ENCODE measurements at places on chromosomes 1 and 21. TPM values are rescaled to one million over a fixed set of nuclear protein-coding genes. Genes with fewer than 3 reads are reported as not detected.
A peak's percentile ranks its signal among the peaks of the same experiment; 100 is the strongest.

DNA sequence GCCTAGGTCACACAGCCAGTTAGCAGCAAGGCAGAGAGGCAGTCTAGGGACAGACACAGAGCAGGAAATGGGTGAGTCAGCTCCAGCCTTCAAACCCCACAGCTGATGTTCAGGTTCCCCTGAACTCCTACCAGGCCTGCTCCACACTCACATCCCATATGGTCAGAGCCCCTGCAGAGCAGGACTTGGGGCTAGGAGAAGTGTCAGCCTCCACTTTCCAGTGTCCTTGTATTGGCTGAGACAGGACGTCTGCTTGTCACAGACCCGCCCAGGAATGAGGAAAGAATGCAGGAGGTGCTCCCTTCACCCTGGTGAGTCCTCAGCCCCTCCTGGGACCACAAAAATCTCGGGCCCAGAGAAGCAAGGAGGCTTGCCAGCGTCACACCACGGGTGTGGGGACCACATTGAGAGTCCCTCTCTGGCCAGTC lies 92.5 kb downstream of the LACTBL1 start:
- 0 out of 2 replicates have a peak, but pooled peaks cover 3% of the 10 kb centered on the region for H3K4me1 ChIP-seq
- no peaks in the 10 kb centered on the region for H3K36me3 ChIP-seq
- H3K27ac ChIP-seq = no peak overlapping the region
- peaks cover 9% of the 10 kb centered on the region for H3K27me3 ChIP-seq

GRCh38 chr1:43962324-43962723 lies 7.5 kb upstream of the DPH2 start:
- no peaks in the 10 kb centered on the region for H3K4me1 ChIP-seq
- H3K27me3 ChIP-seq = no peaks in the 10 kb centered on the region
- H3K36me3 ChIP-seq = peaks cover 32% of the 10 kb centered on the region
- no peak for DNase-seq
- H3K27ac ChIP-seq = no peak overlapping the region

DNA sequence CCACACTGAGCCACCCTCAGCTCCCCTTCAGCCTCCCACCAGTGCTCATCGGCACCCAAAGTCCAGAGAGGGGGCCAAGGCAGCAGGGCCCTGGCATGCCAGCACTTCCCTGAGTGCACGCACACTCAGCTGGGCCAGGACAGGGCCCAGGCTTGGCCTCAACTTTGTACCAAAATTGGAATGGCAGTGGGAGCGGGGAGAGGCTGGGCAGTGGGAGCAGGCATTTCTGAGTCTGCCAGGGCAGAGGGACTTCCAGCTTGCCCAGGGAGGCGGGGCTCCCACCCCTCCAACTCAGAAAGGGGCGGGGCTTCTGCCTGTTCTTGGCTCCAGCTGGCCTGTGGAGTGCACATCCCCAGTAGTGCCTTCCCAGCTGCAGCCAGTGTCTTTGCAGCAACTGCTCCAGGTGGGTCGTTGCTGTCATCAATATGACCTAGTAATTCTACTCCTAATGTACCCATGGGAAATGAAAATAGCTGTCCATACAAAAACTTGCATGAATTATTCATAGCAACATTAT lies 10.3 kb upstream of the SNX7 start:
- no peaks in the 10 kb centered on the region for H3K27me3 ChIP-seq
- no peak overlapping the region for H3K27ac ChIP-seq
- DNase-seq = no peak
- no peak overlapping the region for H3K4me3 ChIP-seq
- no peaks in the 10 kb centered on the region for H3K36me3 ChIP-seq

GRCh38 chr1:178682429-178682828 lies 42.6 kb upstream of the RALGPS2 start:
- H3K4me3 ChIP-seq = no peak overlapping the region
- DNase-seq = no peak
- H3K36me3 ChIP-seq = no peaks in the 10 kb centered on the region
- H3K4me1 ChIP-seq = peaks cover 34% of the 10 kb centered on the region

DNA sequence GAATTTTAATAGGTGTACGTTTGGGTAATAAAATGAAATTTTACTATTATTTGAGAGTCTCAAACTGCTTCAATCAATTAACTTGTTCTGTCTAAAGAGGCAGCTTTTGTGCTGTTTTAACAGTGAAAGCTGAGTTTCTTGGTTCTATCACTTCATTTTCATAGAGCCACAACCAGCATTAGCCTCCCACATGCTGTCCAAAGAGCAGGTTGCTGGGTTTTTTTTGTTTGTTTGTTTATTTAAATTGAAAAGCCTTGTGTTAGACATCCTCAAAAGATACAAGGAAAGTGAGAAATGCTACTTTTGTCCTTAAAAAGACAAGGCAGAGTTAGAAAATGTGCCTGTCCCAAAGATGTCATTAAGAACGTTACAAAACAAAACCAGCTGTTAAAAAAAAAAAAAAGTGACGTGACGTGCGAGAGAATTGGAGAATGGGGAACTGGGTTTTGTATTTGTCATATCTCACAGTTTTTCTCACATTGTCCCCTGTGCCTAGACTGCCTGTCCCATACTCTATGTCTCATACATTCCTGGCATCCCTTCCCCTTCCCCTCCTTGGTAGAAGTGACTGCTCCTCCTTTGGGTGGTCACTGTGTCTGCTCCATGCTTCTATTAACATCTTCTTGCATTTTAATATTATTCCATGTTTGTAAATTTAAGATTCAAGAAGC lies 63.1 kb upstream of the CD34 start:
- no peaks in the 10 kb centered on the region for H3K27me3 ChIP-seq
- H3K4me1 ChIP-seq = peaks cover 17% of the 10 kb centered on the region
- H3K4me3 ChIP-seq = no peak overlapping the region
- no peak overlapping the region for H3K27ac ChIP-seq

- peak; percentile 52 for DNase-seq
- H3K27me3 ChIP-seq = no peaks in the 10 kb centered on the region
- no peak overlapping the region for H3K4me3 ChIP-seq
- H3K27ac ChIP-seq = no peak overlapping the region
- H3K36me3 ChIP-seq = no peaks in the 10 kb centered on the region
- peaks cover 13% of the 10 kb centered on the region for H3K4me1 ChIP-seq
Observed at GRCh38 chr1:79353224-79353623, 346.7 kb upstream of the ADGRL4 start.

GRCh38 chr1:57329001-57329527 lies 94.8 kb downstream of the DAB1 start:
- H3K36me3 ChIP-seq = no peaks in the 10 kb centered on the region
- no peak for DNase-seq
- H3K4me1 ChIP-seq = no peaks in the 10 kb centered on the region
- no peaks in the 10 kb centered on the region for H3K27me3 ChIP-seq

DNA sequence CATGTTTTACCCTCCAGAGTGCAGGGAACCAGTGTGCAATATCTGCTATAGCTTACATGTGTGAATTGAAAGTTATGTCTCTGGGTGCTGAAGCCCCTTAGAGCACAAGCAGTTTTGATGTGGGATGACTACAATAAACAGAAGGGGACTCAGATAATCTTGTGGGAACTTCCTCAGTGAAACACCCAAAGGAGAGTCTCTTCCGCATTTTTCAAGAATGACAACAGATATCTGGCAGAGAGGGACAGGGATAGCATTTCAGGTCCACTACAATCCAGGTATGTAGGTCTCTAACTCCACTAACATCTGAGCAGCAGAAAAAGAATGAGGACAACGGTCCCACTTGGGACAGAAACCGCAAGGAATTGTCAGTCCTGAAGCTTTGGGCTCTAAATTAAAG lies 67.6 kb upstream of the PDE4B start:
- no peaks in the 10 kb centered on the region for H3K4me1 ChIP-seq
- no peak overlapping the region for H3K27ac ChIP-seq
- no peaks in the 10 kb centered on the region for H3K27me3 ChIP-seq

GRCh38 chr1:203629507-203630082 lies 3.0 kb downstream of the ATP2B4 start:
- DNase-seq = peak; percentile 67
- H3K4me3 ChIP-seq = peak overlapping the region; percentile 51
- no peaks in the 10 kb centered on the region for H3K27me3 ChIP-seq
- peaks cover 50% of the 10 kb centered on the region for H3K4me1 ChIP-seq
- peak overlapping the region; percentile 52 for H3K27ac ChIP-seq

DNA sequence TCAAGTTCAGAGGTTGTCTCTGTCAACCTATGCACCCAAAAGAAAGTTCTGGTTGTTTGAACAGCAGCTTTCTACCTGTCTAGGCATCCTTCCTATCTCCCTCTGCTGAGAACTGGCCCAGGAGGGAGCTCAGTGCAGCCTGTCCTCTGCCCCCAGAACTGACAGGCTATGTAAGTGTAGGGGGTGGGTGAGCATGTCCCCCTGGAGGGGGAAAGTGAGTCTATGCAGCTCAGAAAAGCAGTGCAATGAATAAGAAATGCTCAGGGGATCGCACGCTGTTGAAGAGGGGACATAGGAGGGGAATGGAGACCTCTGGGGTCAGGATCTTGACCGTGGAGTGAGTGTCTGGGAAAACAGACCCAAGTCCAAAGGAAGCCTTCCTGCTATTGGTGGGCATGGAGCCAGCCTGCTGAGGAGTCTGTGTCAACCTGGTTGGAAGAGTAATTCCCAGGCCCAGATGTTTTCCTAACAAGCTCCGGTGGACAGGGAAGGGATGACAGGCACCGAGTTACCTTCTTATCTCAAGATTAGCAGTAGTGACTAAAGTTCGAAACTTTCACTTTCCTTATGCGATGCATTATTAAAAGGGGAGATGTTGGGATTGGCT lies 26.1 kb upstream of the FHAD1 start:
- H3K4me3 ChIP-seq = no peak overlapping the region
- no peak for DNase-seq
- peaks cover 4% of the 10 kb centered on the region for H3K36me3 ChIP-seq
- no peak overlapping the region for H3K27ac ChIP-seq

- no peak for DNase-seq
- 0 out of 2 replicates have a peak, but pooled peaks cover 4% of the 10 kb centered on the region for H3K4me1 ChIP-seq
- H3K36me3 ChIP-seq = no peaks in the 10 kb centered on the region
- H3K4me3 ChIP-seq = no peak overlapping the region
- H3K27me3 ChIP-seq = no peaks in the 10 kb centered on the region
- no peak overlapping the region for H3K27ac ChIP-seq
Observed at GRCh38 chr21:42300045-42300583, 15.1 kb downstream of the TFF3 start.

Gene S100A7
- total RNA-seq = not detected

Gene ORC1
- 21.9 TPM for total RNA-seq

Gene TEKT2
- total RNA-seq = not detected

Gene FOXO6
- total RNA-seq = 0.05 TPM

Gene PIGR
- total RNA-seq = not detected

Gene GPR153
- total RNA-seq = not detected

Gene ILDR2
- 43.5 TPM for total RNA-seq

Gene IL20
- total RNA-seq = 0.25 TPM
